ENCODE measurements at places on chromosomes 6 and 20. TPM values are rescaled to one million over a fixed set of nuclear protein-coding genes. Genes with fewer than 3 reads are reported as not detected.

MYH7B gene
- total RNA-seq: 0.08 TPM

DNA sequence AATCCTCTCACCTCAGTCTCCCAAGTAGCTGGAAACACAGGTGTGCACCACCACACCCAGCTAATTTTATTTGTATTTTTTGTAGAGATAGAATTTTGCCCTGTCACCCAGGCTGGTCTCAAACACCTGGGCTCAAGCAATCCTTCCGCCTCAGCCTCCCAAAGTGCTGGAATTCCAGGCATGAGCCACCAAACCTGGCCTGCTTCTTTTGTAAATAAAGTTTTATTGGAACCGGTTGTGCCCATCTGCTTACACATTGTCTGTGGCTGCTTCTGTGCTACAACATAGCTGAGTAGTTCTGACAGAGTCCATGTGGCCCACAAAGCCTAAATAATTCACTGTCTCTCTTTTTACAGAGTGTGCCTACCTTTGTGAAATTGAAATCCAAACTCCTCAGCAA is 109.7 kb upstream of the NRSN1 start:
- no peak for DNase-seq

STMND1 gene
- total RNA-seq: not detected

DNA sequence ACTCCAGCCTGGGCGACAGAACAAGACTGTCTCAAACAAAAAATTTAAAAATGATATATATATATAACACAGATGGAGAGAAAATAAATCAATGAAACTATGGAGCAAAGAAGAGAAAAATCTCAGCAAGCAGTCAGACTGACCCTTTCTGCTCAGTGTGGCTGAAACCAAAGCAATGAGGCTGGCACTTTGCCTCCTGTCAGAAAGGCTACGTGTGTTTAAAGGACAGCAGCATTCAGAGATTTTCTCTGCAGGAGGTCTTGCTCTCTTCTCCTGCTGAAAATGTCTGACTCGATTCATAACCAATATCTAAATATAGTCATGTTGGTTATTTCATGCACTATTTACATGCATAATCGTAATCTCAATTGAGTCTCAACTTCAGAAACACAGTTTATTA is 527.0 kb upstream of the JARID2 start:
- DNase-seq: no peak

DNA sequence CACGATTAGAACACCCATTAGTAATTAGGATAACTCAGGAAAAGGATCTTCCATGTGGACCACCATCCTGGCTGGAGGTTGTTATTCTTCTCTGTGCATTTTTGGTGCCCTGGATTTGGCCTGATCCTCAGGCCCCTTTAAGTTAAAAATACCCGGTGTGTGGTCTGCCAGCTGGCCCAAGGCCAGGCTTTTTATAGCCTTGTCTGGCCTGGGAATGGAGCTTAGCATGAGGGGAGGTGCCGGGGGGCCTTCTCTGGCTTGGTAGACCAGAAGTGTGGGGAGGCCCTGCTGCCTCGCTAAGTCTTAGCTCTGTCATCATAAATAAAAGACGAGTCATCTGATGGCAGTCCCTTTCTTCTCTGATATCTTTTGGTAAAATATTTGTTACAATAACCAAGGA is 71.4 kb downstream of the ARID1B start:
- no peak for DNase-seq

GRCh38 chr6:26321005-26321404 is 44.0 kb upstream of the BTN3A2 start:
- peak; percentile 25 for DNase-seq

DNA sequence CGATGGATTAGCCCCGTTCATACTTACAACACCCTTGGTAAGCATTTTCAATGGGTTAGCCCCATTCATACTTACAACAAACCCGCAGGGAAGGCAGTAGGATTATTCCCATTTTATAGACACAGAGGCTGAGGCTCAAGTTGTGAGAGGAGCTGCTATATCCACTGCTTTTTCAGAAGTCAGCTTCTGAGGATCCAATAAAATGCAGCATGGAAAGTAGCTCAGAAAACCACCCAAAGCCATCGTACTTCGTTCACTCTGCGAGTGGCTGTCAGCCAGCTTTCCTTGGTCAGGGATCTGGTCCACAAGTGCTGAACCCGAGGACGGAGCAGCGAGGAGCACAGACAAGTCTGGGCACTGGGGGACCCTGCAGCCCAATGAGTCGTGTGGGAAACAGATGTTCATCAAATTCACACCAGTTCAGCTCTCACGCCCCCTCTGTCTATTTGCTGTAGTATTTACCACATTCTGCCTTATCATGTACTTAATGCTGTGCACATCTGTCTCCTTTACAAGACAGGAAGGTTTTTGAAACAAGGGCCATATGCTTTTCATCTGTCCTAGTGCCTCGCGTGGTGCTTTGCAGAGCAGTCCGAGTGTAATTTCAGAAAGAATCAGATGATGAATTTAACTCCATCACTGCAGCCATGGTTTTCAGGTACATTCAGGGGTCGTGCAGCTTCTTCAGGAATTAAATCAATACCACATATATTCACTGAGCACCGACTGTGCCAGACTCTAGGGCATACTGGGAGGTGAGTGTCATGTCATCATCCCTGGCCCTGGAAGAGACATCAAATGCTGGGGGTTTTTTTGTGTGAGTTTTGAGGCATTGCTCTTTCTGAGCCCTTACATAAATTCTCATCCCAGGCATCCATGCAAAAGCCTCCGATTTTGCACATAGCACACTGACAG is 256.9 kb downstream of the CDH26 start:
- no peak for DNase-seq

HEY2 gene
- not detected for total RNA-seq

DNA sequence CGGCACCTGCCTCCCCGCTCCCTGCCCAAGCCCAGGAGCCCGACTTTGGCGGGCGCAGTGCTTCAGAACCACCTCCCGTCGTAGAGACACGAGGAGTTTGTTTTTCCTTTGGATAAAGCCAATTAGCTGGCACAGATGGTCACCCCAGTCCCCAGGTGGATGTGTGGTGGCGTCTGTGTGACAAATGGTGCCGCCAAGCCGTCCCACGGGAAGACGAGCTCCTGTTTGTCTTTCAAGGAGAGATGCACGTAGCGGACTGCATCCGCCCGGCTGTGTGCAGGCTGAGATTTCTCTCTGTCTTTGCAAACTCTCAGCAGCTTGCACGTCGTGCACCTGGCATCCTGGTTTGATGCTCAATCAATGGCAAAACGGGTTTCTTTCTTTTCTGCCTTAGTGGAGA is 16.1 kb upstream of the MRGBP start:
- no peak for DNase-seq

DNA sequence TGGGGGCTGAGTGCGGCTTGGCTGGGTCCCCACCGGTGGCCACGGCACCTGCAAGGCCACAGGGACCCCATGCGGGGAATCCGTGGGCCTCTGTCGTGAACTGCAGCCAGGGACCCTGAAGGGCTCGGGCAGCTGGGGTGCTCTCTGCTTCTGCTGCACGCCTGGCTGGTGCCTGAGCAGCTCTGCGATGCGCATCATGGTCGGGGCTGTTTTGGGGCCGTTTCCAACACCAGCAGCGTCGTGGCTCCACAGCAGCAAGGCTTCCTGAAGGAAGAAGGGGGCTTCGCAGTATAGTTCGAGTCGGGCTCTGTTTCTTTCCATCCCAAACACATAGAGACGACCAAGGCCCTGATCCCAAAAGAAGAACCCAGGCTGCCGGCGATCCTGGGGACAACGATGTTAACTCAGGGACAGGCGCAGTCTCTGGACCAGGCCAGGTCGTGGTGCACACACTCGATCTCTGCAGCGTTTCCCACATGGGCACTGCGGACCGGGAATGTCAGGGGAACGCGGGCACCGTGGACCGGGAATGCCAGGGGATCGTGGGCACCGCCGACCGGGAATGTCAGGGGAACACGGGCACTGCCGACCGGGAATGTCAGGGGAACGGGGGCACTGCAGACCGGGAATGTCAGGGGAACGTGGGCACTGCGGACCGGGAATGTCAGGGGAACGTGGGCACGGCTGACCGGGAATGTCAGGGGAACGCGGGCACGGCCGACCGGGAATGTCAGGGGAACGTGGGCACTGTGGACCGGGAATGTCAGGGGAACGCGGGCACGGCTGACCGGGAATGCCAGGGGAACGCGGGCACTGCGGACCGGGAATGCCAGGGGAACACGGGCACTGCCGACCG is 36.8 kb upstream of the BHLHE23 start:
- DNase-seq: no peak

GRCh38 chr6:39698789-39699188 is 26.4 kb downstream of the KIF6 start:
- no peak for DNase-seq

- DNase-seq: no peak
Observed at GRCh38 chr6:134464690-134465411, 146.9 kb upstream of the SGK1 start.

KCNK16 gene
- not detected for total RNA-seq

MAP3K4 gene
- 16.1 TPM for total RNA-seq

AKAP12 gene
- 1.4 TPM for total RNA-seq

MYCT1 gene
- not detected for total RNA-seq

GRCh38 chr20:17438436-17439039 is 92.6 kb downstream of the BFSP1 start:
- no peak for DNase-seq

- DNase-seq: no peak
Observed at GRCh38 chr6:98487612-98488011, 346.8 kb upstream of the POU3F2 start.

- DNase-seq: no peak
Observed at GRCh38 chr6:147310521-147310920, 106.3 kb downstream of the STXBP5 start.

DNA sequence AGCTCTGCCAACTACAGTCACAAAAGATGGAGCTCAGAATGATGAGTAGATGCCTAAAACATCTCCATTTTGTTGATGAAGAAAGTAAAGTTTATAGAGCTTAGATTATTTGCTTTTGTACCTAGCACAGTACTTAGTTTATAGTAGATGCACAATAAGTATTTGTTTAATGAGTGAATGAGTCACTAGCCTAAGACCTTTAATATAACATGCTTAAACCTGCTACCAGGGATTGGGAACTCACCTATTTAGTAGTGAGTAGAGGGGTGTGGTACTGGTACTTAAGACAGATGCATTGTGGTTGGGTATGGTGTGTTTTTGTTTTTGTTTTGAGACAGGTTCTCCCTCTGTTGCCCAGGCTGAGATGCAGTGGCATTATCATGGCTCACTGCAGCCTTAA is 35.8 kb downstream of the TRIM38 start:
- DNase-seq: no peak

CCNC gene
- 46.8 TPM for total RNA-seq

EYA2 gene
- total RNA-seq: not detected

DNA sequence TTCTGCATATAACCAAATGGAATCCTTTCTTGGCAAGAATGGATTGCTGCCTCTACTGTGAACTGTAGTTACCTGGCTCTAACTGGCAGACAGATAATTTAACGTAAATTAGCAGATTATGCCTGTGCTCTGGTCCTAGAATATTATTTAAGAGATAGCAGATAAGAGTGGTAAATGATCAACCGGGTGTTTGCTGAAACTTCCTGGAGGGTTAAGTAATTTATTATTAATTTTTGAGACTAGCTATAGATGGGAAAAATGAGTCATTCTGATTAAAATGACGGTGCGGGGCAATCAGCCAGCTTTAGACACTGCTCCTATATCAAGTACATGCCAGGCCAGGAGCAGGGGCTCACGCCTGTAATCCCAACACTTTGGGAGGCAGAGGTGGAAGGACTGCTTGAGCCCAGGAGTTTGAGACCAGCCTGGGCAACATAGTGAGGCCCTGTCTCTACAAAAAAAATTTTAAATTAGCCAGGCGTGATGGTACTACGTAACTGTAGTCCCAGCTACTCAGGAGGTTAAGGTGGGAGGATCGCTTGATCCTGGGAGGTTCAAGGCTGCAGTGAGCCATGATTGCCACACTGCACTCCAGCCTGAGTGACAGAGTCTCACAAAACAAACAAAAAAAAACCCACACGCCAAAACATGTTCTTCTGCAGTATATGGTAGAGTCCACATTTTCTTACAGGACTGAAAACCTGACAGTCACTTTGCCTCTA is 22.6 kb downstream of the B4GALT5 start:
- peak; percentile 91 for DNase-seq

DNA sequence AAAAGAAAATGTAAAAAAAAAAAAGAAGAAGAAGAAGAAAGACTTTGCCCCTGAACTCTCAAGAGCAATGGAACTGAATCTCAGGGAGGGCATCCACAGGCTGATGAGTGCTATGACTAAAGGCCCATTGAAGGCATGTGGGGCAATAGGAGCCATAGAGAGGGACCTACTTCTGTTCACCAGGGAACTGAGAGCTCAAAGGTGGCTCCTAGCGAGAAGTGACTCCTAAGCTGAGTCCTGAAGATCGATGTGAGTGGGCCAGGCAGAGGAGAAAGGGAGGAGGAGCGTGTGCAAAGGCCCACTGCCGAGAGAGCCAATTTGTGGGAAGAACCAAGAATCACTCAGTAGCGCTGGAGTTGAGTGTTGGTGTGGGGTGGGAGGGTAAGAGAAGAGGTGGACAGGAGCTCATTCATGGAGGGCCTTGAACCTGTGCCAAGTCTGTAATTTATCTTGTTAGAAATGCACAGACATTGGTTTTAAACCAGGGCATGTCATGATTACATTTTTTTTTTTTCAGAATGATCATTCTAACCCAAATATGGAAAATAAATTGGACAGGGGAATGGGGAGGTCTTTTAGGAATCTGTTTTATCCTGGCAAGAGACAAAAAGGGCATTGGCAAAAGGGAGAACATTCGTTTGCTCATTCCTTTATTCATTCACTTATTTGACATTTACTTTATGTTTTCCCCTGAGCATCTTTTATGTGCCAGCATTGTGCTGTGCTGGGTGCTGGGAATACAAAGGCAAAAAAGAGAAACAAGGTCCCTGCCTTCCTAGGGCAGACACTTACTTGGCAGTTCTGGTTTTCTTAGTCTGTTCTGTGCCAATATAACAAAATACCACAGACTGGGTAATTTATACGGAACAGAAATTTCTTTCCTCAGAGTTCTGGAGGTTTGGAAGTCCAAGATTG is 67.4 kb upstream of the DSP start:
- no peak for DNase-seq

DNA sequence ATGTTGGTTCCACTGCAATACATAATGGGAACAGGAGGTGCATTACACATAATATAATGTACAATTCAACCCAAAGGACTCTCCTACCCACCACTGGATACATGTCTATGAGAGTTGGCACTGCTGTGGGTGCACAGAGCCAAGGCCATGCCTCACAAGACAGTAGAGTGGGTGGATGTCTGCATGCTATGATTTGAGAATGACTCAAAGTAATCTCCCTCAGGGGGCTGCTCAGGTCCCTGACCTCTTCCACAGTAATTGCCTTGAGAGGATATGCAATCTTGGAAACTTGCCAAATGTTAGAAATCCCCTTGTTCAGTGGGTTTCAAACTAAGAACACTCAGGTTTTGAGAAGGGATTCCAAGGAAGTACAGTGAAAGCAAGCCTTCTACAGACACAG is 79.0 kb downstream of the ANKEF1 start:
- DNase-seq: no peak

DNA sequence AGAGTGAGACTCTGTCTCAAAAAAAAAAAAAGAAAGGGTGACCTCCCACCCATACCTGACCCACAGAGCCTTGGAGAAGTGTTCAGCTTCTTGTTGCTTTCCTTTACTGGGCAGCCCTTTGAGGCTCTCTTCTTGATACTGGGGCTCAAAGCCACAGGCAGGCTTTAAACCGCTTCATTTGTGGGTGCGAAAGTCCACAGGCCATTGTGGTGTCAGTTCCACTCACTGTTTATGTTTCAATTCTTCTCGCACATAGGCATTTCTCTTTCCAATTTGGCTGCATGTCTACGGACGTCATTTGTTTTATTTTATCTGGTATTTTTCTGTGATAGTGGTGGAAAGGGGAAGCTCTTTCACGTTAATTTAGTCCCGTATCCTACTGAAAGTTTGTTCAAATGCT is 34.6 kb downstream of the PPARD start:
- no peak for DNase-seq
